ENCODE measurements at places on chromosomes 3 and 15.

- DNase-seq = no peak
These were observed 56.9 kb upstream of the PHLDB2 start for GRCh38 chr3:111802163-111802625.

GRCh38 chr3:11624704-11625375 lies 18.9 kb downstream of the VGLL4 start:
- DNase-seq = no peak

DNA sequence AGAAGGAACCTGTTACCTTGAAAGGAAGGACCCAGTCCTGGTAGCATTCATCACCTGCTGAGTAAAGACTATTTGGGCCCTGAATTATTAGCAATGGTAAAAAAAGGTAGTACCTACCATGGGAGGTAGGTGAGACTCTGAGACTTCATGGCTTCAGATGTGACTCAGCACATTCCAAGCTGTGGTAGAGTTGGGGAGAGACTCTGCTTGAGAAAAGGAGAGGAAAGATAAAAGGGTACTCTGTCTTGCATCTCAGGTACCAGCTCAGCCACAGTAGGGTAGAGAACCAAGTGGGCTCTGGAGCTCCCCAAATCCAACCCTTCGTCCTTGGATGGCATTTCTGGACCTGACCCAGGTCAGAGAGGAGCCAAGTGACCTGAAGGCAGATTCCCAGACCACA lies 430.4 kb downstream of the TBL1XR1 start:
- DNase-seq = no peak

DNA sequence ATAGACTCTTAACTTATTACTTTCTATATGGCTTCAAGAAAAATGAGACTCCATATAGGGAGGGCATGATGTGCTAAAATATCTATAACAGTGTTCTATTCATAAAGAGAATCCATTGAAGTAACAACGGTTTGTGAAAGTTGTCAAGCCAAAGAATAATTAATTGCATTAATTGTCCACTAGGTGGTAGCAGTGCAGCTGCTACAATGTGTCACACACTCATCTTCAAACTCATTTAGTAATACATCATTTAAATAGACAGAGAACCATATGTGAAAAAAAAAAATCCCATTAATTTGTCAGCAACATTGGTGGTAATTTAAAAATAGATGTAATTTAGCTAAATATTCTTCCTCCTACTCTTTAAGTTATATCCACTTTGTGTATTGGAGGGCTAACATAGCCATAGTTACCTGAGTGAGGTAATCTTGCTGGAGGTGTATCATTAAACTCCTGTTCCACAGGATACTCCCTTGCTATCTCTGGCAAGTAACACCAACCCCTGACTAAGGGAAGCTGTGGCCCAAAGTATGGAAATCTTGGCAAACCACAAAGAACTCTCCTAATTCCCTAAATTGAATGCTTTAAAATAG lies 3.7 kb upstream of the CPA3 start:
- DNase-seq = peak; percentile 85

GRCh38 chr15:56933410-56933809 lies 15.0 kb downstream of the TCF12 start:
- no peak for DNase-seq

- DNase-seq = no peak
These were observed 48.9 kb upstream of the ZDHHC23 start for GRCh38 chr3:113898892-113899291.

- no peak for DNase-seq
These were observed 1026.6 kb downstream of the ROBO1 start for GRCh38 chr3:78741066-78741645.

DNA sequence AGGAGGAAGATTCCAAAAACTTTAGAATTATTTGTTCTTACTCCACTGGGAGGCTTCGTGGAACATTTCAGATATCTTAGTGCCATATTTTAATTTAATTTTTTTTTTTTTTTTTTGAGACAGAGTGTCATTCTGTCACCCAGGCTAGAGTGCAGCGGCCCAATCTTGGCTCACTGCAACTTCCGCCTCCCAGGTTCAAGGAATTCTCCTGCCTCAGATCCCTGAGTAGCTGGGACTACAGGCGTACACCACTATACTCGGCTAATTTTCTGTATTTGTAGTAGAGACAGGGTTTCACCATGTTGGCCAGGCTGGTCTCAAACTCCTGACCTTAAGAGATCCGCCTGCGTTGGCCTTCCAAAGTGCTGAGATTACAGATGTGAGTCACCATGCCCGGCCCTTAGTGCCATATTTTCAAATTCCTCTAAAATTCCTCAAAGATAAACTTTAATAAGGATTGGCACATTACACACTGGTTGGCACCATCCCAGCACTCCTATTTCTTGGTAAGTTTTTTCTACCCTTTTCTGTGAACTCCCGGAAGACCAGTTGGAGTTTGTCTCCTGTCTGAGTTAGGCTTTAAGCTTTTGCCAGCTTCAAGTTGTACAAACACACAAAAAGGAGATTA lies 693.7 kb downstream of the MCTP2 start:
- DNase-seq = no peak

DNA sequence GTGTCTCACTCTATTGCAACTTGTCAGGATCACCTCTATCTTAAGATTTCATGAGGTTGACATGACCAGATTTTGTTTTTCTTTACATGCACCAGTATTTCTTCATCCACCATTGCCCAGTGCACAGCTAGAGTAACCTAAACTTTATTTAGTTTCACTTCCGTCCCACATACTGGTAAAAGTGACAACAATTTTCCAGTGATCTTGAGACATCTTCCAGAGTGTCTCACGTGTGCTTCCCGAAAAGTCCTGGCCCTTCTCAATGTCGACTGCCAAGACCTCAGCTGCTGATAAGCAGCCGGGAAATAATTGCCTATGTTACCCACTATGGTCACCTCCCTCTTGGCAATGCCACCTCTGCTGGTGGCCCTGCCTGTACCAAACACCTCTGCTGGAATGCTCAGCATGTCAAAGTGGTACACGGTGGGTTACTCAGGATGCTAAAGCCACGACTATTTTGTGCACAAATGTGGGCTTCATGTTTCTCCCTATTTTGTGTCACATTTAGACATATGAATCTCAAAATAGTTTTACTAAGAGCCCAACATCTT lies 379.7 kb upstream of the TGFBR2 start:
- no peak for DNase-seq

DNA sequence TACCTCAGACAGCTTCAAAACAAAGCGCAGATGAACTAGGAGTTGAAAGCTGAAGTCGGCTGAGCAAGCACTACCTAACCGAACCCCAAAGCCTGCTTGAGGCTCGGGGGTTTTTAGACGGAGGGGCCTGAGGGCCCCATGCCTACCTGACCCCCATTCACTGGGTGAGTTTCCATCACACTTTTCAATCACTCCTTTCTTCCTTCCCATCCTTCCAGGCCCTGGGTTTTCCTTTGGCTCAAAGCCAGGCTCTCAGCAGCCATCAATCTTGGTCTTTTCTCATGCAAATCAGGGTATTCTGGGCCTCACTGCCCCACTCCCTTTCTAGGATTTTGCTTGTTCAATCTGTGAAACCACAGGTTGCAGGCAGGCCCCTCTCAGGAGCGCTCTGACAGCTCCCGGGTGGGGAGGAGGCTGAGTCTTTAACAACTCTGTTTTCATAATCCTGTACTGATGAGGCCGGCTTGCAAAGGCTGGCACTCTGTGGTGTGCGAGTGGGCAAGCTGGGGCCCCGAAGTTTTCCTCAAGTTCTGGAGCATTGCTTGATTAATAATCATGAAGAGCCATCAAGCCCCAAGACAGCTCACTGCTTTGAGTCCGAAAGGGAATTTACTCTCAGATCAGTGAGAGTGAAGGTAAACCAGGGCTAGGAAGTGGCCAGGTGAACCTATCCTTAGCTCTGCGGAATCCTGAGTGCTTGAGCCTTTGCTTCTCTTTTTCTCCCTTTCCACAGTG lies 97.6 kb downstream of the FRMD4B start:
- peak; percentile 9 for DNase-seq

GRCh38 chr3:53806182-53807116 lies 39.8 kb downstream of the CHDH start:
- no peak for DNase-seq

DNA sequence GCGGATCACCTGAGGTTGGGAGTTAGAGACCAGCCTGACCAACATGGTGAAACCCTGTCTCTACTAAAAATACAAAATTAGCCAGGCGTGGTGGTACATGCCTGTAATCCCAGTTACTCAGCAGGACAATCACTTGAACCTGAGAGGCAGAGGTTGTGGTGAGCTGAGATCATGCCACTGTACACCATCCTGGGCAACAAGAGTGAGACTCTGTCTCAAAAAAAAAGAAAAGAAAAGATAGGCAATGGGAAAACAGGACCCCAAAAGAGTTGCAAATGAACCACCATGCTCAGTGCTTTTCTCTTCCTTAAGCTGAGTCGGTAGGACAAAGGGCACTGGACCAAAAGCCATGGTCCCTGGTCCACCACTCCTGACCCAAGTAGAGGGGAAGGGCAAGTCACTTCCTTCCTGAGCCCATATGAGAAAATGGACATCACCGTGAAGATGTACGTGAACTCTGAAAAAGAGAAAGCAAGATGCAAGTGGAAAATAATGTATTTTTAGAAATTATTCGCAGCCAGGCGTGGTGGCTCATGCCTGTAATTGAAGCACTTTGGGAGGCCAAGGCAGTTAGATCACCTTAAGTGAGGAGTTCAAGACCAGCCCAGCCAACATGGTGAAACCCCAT lies 2.6 kb downstream of the ITGB5 start:
- DNase-seq = no peak

DNA sequence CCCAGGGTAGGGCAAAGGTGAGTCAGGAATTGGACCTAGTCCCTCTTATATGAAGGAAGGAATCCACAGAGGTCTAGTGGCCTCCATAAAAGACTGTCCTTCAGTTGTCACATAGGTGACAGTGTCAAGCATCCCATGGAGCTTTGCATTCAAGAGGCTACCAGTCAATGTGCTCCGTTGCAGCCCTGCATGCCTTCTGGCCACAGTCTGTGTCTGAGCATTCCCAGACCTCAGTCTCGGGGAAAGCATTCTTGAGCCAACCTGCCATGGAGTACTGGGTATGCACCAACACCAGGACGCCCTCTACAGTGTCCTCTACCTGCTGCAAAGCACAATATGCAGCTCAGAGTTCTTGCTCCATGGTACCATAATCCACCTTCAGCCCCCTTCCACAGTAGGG lies 46.7 kb upstream of the VGLL3 start:
- no peak for DNase-seq

DNA sequence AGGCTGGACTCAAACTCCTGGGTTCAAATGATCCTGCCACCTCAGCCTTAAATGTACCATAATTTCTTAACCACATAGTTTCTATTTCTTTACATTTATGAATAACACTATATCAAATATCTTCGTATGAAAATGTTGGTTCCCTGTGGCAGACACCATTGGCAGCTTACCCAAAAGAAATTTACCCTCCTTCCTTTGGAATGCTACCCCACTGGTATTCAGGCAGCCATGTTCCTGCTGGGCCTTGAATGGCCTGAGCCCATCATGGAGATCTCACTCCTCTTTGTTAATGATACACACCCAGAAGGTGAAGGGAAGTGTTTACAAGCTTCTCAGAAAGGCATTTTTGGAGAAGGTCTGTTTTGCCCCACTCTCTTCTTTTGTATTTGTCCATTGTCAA lies 94.3 kb upstream of the RNF7 start:
- DNase-seq = no peak

DNA sequence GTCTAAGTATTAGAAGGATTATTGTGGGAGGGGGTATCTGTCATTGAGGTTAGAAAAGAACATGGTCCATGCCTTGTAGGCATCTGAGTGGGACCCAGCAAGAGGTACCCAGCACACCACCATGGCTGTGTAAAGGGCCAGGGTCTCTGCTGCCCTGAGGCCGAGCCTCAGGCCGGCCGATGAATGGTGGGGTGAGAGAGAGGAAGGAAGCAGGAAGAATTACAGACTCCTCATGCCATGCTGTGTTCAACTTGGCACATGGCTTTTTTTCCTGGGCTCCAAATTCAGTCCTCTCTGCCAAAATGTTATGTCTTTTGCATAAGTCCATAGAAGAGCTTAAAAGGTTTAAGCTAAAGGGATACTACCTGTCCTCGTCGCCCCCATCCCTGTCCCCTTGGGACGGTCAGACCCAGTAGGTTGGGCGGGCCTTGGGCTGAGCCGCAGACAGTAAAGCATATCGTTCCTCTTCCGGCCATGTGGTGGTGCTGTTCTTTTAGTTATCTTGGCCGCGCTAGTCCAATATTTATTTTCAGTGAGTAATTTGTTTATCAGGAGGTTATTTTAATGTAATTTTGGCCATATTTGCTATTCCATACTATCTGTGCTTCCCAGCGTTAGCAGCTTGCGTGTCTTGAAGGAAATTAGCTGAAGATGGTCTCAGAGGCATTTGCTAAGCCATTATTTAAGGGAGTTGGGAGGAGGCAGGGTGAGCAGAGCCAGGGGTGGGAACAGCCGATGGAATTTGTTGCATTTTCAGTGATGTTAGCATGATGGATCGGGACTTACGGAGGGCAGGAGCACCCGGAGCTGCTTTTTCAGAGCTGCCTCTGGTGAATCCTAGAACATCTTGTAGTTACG lies 152.4 kb downstream of the AGBL1 start:
- DNase-seq = peak; percentile 36

GRCh38 chr3:89506462-89507103 lies 399.2 kb downstream of the EPHA3 start:
- no peak for DNase-seq
